ENCODE measurements at places on chromosomes 2 and 18. TPM values are rescaled to one million over a fixed set of nuclear protein-coding genes. Genes with fewer than 3 reads are reported as not detected.

COL6A3 gene
- 4.0 TPM for total RNA-seq

DNA sequence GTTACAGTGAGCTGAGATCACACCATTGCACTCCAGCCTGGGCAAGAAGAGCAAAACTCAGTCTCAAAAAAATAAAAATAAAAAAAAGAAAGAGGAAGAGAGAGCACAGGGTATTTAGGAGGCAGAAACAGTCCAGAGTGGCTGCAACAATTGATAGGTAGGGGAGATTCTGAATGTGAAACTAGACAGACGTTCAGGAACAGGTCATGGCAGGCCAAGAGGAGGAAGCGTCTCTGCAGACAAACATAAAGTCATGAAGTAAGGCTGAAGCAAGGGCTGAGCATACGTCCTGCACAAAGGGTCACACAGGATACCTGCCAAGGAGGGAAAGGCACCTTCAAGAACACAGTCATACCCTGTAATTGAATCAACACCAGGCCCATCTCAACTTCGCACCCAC lies 64.1 kb upstream of the ZNF532 start:
- no peak for DNase-seq

- DNase-seq, result no peak
Observed at GRCh38 chr2:37920570-37920969, 4.5 kb upstream of the RMDN2 start.

DNA sequence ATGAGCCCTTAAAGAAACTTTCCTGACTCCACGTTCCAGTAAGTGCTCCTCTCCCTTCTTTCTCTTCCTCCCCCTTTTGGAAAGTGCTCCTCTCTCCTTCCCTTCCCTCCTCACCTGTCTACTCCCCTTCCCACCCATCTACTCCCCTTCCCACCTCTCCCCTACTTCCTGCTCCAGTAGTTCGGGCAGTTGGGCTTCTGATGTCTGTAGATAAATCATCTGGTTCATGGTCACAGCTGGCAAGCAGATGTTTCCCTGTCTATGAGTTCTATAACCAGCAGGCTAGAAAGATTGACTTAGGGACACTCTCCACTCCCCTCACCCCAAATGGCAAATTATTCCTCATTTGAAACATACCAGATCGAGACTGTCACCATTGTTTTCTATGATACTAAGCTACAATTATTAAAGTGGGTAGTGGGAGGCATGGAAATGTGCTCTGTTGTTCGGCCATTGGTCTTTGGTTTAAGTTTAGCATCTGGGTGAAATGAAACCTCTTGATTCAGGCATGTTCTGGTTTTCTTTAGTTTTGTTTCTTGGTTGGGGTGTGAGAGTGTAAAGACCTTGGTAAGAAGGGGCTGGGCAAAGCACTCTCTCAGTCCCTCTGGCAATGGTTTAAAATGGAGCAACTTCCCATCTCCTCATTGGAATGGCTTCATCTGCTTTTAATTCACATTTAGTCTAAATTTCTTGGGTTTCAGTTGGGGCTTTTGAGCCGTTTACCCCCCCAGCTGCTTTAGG lies 413.2 kb upstream of the SPRED2 start:
- DNase-seq, result no peak

- DNase-seq, result peak; percentile 41
Observed at GRCh38 chr2:121897335-121897970, 142.0 kb downstream of the TSN start.

Measured in activated CD8-positive, alpha-beta T cell treated with anti-CD3 and anti-CD28 coated beads for 36 hours (primary cell).